Stimulated activated memory B cell treated with anti-CD40 and anti-IgM and Interleukin-4, amounts not matched to agents 10 μg/mL and 1 μg/mL and 100 μg/mL, for 72 hours (primary cell): ENCODE measurements at places on chromosomes 16 and 17.

GRCh38 chr16:29148867-29149272, 164.0 kb downstream of the LAT start:
- ATAC-seq = peak; percentile 71

DNA sequence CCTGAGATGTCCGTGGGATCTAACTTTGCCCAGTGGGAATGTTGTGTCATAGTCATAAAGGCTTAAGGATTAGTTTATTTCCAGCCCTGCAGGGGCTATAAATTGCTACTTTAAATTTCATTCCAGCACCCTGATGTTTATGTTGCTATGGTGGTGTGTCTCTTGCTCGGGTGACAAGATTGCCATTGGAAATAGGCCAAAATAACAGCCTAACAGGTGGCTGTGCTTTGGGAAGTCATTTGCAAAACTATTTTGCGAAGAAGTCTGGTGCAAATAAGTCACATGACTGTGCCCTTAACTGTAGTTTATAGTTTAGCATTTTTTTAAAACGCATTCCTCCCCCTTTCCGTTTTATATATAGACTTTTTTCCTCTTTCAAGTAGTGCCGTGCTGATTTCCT, 23.1 kb downstream of the PITPNC1 start:
- no peak for ATAC-seq

- no peak for ATAC-seq
Measured at GRCh38 chr16:1936945-1937479, 6.0 kb downstream of the MSRB1 start.

- no peak for ATAC-seq
Measured at GRCh38 chr17:72332367-72332766, 211.5 kb downstream of the SOX9 start.

DNA sequence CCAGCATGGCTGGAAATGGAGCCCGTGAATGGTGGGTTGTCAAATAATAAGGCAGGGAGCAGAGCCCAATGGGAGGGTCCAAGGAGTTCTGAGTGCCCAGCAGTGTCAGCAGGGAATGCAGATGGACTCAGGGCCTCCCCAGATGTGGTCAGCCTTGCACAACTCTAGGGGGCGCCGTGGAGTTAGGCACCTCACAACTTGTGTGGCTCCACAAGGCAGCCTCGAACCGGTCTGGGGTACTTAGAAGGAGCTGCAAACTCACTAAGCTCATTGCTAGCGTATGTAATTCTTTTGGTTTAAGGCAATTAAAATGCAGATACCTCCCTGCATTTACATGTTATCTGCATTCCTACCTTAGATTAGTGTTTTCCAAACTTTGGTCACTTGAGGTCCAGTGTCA, 18.1 kb downstream of the IRF8 start:
- ATAC-seq = no peak

DNA sequence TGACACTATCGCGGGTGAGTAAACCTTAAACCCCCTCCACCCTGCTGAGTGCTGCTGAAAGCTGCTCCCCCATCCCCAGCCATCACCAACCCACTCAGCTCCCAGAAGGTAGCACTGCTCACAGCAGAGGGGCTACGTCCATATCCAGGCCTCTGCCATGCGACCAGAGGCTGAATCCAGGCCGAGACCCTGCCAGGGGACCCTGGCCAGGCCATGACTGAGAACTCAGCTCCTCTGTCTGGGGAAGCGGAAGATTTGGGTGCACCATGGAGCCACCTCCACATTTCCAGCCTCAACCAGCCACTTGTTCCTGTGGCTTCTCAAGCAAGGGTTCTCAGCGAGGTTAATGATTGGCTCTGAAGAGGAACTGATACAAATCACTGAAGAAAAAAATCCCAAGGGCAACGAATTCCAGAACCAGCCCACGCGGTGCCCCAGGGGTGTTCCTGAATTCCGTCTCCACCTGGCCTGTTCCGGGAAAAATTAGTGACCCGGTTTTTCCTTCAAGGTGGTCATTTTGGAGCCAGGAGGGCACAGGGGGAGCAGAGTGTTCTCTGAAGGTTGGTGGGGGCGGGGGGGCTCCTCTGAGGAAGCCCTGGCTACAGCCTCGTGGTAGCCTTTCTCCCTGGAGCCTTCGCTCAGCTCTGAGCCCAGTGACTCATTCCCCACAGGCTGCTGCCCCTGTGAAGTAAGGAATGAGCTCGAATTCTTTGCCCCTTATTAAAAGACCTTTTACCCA, 9.3 kb upstream of the SLC16A5 start:
- ATAC-seq = peak; percentile 68

- ATAC-seq = no peak
Measured at GRCh38 chr17:71412803-71413202, 708.0 kb upstream of the SOX9 start.

GRCh38 chr17:27525836-27526603, 69.8 kb downstream of the KSR1 start:
- ATAC-seq = no peak

DNA sequence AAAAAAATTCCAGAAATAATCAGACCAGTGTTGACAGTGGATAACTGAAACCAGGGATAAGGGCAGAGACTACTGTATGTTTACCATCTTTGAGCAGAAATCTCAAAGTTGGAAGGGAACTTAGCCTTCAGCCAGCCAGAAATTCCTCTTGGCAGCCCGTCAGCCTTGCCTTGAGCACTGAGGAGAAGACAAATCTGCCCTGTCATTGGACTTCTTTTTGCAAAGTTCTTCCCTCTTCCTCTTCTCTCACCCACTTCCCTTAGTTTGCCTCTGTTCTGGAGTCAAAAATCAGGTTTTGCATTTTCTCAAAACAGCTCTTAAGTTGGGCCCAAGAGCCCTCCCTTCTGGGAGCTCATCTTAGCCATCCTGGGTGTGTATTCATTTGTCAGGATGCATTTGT, 6.2 kb downstream of the TUFM start:
- no peak for ATAC-seq

DNA sequence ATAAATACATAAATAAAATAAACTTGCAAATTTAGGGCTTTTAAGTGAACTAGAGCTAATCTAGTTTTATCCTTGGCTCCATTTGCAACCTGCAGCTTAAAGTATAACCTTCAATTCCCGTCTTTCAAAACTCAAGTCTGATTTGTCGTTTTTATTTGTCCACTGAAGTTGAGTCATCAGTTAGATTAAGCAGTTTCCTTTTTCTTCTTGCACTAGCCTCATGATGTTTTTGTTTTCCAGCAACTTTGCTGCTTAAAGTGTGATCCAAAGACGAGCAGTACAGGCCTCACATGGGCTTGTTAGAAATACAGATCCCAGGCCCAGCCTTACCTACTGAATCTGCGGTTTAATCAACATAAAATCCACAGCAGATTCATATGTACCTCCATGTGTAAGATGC, 13.8 kb downstream of the ARSG start:
- no peak for ATAC-seq

- ATAC-seq = no peak
Measured at GRCh38 chr16:19236561-19237209, 48.8 kb upstream of the CLEC19A start.

DNA sequence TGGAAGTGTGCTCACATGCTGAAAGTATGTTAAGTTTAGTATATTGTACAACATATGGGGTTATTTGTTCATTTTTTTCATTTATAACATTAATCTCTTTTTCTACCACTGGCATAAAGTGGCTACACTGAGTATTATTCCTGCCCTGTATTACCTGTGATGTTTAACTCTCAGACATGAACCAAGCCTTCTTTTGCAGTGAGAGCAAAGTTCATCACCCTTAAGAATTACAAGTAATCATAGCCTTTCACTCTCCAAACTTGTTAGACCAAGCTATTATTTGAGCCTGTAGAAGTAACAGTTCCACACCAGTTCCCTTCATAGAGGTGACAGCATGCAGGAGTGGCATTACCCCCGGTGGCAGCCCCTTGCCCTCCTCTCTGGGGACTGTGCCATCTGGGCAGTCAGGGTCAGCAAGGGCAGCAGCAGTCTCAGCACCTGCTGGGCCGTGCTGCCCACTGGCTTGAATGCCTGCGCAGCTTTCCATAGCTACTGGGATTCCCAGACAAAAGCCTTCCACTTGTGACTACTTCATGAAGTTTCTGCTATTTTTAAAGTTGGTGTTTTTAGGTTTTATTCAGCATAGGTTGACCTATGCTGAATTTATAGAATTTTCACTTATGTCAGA, 71.3 kb downstream of the TMC6 start:
- ATAC-seq = no peak

DNA sequence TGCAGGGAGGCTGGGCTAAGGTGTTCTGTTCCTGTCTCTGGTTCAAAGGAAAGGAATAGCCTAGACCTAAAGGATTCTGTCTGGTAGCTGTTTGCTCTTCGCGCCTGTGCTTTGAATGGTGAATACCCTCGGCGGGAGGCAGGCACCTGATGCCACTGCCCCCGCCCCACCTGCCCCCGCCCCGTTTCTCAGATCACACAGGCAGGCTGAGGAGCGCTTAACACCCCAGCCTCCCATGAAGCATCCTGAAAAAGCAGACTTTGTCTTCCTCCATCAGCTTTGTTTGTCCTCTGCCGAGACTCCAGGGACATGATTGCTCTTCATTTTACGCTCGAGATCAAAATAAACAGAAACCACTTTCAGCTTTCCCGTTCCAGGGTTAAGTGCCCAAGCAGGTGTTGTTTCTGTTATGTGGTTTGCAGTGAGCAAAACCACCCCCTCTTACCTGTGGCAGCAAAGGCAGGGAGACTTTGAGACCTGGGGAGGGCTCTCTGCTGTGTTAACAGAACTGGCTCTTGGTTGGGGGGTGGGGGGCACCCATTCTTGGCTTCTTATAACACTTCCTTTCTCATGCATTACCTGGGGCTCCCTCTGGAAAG, 452.1 kb downstream of the WWOX start:
- no peak for ATAC-seq

DNA sequence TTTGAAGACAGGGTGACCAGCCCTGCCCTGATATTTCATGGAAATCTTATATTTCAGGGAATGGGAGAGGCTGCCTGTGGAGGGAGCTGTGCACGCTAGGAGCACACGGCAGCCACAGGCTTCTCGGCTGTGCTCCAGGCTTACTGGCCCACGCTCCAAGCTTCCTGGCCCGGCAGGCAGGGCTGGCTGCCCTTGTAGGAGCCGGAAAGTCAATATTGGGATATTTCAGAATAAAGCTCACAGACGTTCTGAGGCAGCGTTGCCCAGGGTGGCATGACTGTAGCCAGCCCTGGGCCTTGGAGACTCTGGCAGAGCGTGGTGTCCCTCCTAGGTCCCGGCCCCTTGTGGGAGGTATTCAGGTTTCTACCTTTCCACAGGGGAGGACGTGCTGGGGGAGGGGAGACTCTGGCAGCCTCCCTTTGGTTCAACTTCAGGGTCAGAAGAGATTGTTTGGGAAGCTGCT, 95.6 kb downstream of the NPIPB11 start:
- no peak for ATAC-seq

DNA sequence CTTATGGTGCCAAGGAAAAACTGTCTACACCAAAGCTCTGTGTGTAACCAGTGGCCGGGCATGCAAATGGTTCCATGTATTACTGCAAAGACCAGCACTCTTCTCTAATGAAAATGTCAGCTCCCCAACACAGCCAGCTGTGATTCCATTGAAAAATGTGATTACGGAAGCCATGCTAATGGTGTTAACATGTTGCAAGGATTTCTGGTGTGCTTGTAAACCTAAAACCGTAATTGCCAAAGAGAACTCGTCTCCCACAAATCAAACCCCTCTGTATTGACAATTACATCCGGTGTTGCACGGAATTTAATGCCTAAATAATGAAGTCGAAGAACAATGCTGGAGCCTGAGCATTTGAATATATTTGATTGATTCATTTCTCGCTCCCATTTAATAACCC, 351.7 kb downstream of the NPIPA8 start:
- no peak for ATAC-seq

DNA sequence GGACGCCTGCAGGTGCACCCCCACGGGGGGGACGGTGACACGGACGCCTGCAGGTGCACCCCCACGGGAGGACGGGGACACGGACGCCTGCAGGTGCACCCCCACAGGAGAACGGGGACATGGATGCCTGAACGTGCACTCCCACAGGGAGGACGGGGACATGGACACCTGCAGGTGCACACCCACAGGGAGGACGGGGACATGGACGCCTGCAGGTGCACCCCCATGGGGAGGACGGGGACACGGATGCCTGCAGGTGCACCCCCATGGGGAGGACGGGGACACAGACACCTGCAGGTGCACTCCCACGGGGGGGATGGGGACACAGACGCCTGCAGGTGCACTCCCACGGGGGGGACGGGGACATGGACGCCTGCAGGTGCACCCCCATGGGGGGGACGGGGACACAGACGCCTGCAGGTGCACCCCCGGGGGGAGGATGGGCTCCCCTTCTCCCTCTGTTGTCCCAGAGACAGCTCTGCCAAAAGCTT, 114.5 kb upstream of the METRNL start:
- no peak for ATAC-seq

DNA sequence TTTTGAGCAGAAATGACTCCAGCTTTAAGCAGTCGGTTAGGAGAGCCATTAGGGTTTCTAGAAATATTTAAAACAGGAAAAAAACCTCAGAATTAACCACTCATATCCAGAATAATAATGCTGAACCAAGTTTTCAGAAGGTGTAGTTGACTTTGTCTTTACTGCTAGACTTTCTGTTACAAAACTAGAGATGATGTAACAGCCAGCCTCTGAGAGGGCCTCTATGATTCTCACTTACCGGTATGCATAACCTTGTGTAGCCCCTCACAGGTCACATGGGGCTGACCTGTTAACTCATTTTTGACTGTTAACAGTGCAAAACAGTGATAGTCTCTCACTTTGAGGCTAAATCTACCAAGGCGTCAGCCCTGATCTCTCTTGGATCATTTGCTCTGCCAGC, 74.3 kb downstream of the TEX14 start:
- no peak for ATAC-seq

DNA sequence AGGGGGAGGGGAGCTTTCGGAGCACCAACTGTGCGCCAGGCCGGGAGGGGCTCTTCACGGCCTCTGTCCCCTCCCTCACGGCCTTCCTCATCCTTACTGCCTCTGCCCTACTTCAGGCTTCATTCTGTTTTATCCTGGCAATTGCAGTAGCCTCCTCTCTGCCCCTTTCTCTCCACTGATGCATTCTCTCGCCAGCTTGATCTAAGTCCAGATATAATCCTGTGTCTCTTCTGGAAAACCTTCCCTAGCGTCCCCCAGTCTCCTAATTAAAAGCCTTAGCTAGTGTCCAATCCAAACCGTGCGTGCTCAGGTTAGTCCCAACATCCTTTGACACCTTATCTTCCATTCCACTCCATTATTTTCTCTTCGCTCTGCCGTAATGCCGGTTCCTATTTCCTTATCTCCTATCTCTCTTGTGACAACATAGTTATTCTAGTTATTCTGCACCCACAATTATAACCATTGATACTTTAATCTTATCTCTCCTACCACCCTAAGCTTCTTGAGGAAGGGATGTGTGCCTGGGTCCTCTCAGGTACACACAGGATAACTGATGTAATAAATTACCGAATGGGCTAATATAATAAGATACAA, 869 bp downstream of the ZNF48 start:
- ATAC-seq = no peak
